Cardiac muscle cell (in vitro differentiated cells and primary cell): ENCODE measurements at places on chromosomes 1 and 21.
A peak's percentile ranks its signal among the peaks of the same experiment; 100 is the strongest.

- H3K27me3 ChIP-seq: no peaks in the 10 kb centered on the region
- H3K4me3 ChIP-seq: no peak overlapping the region
- H3K4me1 ChIP-seq: no peaks in the 10 kb centered on the region
- no peak for DNase-seq
- no peak overlapping the region for H3K27ac ChIP-seq
Observed at GRCh38 chr21:45739218-45740087, 95.9 kb downstream of the PCBP3 start.

DNA sequence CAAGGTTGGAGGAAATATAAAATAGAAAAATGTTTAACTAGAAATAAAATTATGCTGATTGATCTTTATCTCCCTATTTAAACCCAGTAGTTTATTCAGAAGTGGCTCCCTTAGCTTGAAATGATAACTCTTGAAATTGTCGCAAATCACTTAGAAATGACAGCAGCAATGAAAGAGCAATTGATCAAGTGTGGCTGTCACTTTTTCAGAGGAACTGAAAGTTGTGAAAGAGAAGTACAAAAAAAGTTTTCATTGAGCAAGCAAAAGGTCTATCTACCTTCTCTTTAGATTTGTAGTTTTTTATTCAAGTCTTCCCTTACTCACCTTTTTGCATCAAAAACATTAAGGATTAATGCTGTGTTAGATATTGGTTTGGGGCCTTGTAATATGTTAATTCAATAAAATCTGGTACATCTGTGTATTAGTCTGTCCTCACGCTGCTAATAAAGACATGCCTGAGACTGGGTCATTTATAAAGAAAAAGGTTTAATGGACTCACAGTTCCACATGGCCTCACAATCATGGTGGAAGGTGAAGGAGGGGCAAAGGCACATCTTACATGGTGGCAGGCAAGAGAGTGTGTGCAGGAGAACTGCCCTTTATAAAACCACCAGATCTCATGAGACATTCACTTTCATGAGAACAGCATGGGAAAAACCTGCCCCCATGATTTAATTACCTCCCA is 48.3 kb downstream of the LRRC8C start:
- no peak for DNase-seq
- H3K36me3 ChIP-seq: no peaks in the 10 kb centered on the region
- no peaks in the 10 kb centered on the region for H3K4me1 ChIP-seq
- no peaks in the 10 kb centered on the region for H3K27me3 ChIP-seq

- peaks cover 58% of the 10 kb centered on the region for H3K4me1 ChIP-seq
- no peaks in the 10 kb centered on the region for H3K27me3 ChIP-seq
- no peak overlapping the region for H3K4me3 ChIP-seq
- no peak for DNase-seq
- H3K36me3 ChIP-seq: no peaks in the 10 kb centered on the region
- H3K27ac ChIP-seq: peak overlapping the region; percentile 12
Observed at GRCh38 chr1:3355894-3356826, 98.3 kb upstream of the ARHGEF16 start.

GRCh38 chr1:210072129-210072528 is 134.1 kb downstream of the SYT14 start:
- no peaks in the 10 kb centered on the region for H3K27me3 ChIP-seq
- H3K4me3 ChIP-seq: no peak overlapping the region
- H3K4me1 ChIP-seq: no peaks in the 10 kb centered on the region
- H3K27ac ChIP-seq: no peak overlapping the region
- DNase-seq: no peak
- no peaks in the 10 kb centered on the region for H3K36me3 ChIP-seq

DNA sequence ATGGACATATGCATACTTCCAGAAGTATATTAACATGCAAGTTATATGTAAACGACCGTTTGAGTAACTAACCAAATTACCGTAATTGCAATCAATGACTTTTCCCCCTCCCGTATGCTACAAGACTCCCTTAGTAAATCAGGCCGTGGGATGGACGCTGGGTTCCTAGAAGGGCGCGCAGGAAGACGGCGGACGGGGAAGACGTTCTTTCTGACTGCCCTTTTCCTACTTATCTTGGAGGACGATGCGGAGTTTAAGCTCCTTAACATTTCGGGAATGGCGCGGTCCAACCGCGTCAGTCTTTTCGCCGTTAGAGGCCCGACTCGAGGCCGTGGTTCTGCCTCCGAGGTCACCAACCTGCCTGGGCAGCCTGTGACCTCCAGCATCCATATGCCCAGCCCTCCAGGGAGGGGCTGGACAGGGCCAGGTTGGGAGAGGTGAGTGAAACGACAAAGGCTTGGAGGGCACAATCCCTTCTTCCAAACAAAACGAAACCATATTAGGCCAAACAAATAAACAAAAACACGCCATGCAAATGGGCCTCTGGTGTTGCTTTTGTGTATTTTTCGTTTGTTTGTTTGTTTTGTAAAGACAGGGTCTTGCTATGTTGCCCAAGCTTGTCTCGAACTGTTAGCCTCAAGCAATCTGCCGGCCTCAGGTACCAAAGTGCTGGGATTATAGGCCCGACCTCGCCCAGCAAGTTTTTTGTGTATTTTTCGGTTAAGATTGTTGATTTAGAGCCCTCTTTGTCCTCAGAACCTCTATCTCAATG is 873 bp upstream of the PI4KB start:
- H3K36me3 ChIP-seq: no peaks in the 10 kb centered on the region
- no peak for DNase-seq
- H3K4me1 ChIP-seq: peaks cover 14% of the 10 kb centered on the region
- peak overlapping the region; percentile 97 for H3K4me3 ChIP-seq

DNA sequence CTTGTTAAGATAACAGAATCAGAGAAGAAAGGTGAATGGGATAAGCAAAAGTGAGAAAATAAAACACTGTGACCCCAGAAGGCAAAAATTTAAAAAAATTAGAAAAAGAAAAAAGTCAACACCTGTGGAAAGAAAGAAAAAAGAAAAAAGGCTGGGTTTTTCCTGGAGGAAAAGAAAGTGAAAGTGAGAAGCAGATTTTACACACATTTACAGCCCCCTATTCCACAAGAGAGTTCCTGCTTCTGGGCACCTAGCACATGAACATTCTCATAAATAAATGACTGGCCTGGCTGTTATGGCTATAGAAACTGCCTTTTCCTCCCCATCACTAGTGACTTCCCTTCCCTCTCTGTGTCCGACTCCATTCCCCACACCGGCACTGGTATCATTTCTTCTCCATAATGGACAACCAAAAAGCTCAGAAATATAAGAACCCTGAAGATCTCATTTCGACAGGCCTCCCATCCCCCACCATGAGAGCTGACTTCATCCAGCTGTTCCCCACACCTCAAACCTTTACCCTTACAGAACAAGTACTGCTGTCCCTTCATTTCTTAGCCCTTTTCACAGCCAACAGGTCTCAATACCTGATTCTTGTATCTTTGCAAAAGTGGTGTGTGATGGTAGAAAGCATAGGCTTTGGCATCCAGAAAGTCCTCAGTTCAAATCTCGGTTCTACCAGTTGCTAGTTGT is 12.6 kb downstream of the MTF1 start:
- H3K4me3 ChIP-seq: no peak overlapping the region
- H3K36me3 ChIP-seq: no peaks in the 10 kb centered on the region
- peaks cover 6% of the 10 kb centered on the region for H3K4me1 ChIP-seq

DNA sequence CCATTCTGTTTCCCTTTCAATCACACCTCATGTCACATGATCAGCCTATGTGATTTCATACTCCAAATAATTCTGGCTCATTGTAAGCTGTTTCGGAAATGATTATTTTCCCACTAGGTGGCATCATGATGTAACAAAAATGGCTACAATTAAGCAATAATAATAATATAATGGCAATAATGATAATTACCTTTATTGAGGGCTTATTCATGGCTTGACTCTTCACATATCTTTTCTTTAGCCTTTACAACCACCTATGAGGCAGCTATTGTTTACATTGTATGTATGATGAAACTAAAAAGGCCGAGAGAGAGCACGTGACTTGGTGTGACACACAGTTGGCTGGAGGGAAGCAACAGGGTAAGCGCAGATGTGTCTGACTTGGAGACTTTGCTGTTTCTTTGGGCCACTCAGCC is 12.5 kb upstream of the KPRP start:
- H3K27me3 ChIP-seq: no peaks in the 10 kb centered on the region
- DNase-seq: no peak
- no peak overlapping the region for H3K4me3 ChIP-seq
- H3K4me1 ChIP-seq: no peaks in the 10 kb centered on the region
- H3K36me3 ChIP-seq: no peaks in the 10 kb centered on the region
- no peak overlapping the region for H3K27ac ChIP-seq

- DNase-seq: no peak
- no peaks in the 10 kb centered on the region for H3K36me3 ChIP-seq
- peaks cover 17% of the 10 kb centered on the region for H3K4me1 ChIP-seq
- no peaks in the 10 kb centered on the region for H3K27me3 ChIP-seq
- H3K27ac ChIP-seq: no peak overlapping the region
Observed at GRCh38 chr1:176552217-176552991, 89.4 kb downstream of the PAPPA2 start.

GRCh38 chr1:50476800-50477199 is 53.6 kb upstream of the DMRTA2 start:
- no peak for DNase-seq
- no peak overlapping the region for H3K4me3 ChIP-seq
- H3K4me1 ChIP-seq: no peaks in the 10 kb centered on the region
- no peaks in the 10 kb centered on the region for H3K27me3 ChIP-seq
- H3K27ac ChIP-seq: no peak overlapping the region

- H3K27me3 ChIP-seq: no peaks in the 10 kb centered on the region
- no peaks in the 10 kb centered on the region for H3K36me3 ChIP-seq
- no peak overlapping the region for H3K27ac ChIP-seq
- DNase-seq: no peak
- H3K4me1 ChIP-seq: no peaks in the 10 kb centered on the region
Observed at GRCh38 chr1:31476891-31477846, 64.2 kb downstream of the SERINC2 start.

- H3K4me3 ChIP-seq: no peak overlapping the region
- H3K4me1 ChIP-seq: no peaks in the 10 kb centered on the region
- H3K27ac ChIP-seq: no peak overlapping the region
- no peak for DNase-seq
- no peaks in the 10 kb centered on the region for H3K36me3 ChIP-seq
Observed at GRCh38 chr1:162717548-162718184, 72.8 kb upstream of the HSD17B7 start.
